ENCODE measurements at places on chromosomes 4 and X.

GRCh38 chrX:109936114-109936513 lies 66.8 kb upstream of the TMEM164 start:
- no peak for DNase-seq

DNA sequence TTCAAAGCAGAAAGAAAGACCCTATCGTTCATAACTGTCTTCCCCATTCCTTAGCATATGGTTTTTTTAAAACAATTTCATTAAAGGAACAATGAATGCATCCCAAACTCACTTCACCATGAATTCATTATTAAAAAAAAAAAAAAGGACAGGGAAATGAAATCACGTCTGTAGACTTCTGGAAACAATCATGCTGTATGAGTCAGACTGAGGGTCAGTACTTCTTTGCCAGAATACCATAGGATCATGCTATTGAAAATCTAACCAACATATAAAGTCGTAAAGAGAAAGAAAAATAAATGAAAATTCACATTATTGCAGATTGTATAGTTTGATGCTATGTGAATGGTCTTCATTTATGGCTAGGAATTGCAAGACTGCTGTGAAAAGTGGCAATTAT lies 144.4 kb downstream of the PCDH18 start:
- no peak for DNase-seq

DNA sequence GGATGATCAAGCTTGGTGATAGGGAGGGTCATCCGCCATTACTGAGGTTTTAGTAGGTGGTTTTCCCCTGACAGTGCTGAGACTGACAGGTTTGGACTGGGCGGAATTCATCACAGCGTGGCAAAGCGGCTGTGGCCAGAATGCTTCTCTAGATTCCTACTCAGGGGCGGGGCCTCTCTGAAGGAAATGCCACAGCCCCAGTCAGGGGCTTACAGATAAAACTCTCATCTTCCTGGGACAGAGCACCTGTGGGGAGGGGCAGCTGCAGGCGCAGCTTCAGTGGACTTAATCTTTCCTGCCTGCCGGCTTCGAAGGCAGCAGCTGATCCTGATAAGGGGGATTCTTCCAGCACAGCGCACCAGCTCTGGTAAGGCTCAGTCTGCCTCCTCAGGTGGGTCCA lies 316.7 kb downstream of the RPA4 start:
- no peak for DNase-seq

GRCh38 chr4:68182382-68182820 lies 52.7 kb upstream of the TMPRSS11F start:
- no peak for DNase-seq

DNA sequence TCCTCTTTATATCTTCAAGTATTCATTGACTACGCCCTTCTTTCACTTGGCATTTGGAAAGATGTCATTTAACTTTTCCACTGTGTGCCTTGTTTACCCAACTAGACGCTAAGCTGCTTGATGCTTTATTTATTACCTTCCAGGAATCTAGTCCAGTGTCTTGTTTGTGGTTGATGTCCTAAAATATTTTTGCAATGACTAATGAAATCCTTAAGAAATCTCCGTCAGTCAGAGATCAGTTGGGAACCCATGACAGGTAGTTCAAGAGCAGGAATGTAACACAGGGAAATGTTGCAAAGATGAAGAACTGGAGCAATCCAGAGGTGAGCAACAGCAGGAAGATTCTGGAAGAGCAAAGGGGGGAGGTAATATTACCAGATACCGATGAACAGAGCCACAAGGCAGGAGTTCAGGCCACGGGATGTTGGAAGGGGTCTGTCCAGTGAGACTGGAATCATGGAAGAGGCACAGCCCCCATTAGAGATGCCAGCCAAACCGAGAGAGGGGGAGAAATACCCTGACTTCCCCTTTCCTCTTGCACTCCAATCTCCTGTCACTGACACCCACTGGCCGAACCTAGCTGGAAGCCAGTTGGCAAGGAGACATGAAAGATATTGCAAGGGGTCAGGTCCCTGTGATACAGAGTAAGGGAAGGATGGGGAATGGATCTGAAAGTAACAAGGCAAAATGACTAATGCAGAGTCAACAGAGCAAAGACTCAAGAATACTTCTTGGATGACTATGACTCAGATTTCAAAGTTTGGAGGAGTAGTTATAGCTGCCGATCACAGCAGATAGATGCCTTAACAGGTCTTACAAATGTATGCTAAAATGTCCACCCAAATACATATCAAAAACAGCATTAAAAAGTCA lies 62.7 kb upstream of the PHKA2 start:
- DNase-seq = no peak

DNA sequence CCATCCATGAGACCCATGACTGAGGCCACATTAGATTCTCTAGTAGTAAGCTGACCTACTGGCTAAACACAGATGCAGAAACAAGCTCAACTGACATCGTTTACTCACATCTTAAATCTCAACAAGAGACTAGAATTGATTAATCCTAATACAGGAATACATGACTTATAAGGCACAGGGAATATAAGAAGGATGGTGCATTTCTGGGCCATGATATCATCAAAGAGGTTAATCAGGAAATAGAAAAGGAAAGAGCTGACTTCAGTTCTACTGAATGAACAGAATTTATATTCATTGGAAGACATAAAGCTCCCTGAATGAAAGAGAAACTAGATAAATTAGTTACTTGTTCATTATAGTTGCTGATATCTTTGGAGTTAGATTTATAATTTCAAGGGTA lies 1406.5 kb downstream of the STIM2 start:
- no peak for DNase-seq

DNA sequence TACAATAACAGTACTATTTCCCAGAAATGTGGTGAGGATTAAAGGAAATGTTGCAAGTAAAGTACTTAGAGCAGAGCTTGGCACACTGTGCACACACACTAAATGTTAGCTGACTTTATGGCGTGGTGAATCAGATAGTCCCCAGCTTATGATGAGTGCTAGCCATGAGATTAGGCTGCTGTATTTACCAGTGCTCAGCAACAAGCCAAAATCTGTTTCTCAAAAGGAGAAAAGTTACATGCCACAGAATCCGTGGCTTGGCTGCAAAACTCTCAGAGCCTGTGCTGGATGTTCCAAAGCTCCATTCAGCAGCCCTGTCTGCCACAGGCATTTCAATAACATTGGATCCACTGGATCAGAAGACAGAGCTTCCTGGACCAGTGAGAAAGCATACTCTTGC lies 12.8 kb upstream of the STBD1 start:
- no peak for DNase-seq

- no peak for DNase-seq
Measured at GRCh38 chr4:121360495-121360894, 20.3 kb downstream of the QRFPR start.

Measured in iPS-NIHi11 (cell line).